Mucosa of descending colon (tissue), 3 donors: ENCODE measurements at places on chromosomes 1 and 21. TPM values are rescaled to one million over a fixed set of nuclear protein-coding genes. Genes with fewer than 3 reads are reported as not detected.

DNA sequence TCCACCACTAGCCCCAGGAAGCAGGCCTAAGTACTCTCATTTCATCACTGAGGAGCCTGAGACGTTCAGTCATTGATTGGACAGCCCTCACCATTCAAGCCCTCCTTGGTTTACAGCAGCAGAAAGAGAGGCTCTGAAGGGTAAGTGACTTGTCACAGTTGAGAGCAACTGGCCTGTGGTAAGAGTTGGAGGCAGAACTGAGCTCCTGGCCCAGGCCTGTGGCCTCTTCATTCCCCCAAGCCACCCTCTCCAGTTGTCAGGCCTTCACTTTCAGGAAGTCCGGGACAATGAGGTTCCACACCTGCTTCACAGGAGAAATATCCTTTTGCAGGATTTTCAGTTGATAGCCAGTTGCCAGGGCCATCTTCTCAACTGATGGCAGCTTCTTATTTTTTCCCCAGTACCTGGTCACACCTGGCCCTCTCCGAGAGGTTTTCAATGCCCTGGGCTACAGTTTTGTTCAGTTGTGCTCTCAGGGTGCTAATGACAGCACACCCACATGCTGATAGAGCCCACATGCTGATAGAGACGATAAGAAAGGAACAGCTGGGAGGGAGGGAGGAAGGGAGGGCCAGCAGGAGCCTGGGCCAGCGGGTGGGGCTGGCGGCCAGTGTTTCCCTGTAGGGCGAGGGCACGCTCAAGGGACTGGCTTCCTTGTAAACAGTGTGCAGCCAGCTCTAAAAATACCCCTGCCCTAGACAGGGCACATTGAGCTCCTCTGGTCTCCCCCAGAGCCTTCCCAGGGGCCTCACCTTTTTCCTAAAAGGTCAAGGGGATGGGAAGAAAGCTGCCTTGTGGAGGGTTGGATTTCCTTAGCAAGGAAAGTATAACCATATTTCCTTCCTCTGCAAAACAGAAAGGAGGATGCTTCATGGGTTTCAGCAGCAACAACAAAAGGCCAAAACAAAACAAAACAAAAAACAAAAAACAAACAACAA, 112.7 kb upstream of the JUN start:
- DNase-seq = peak; percentile 92

GRCh38 chr1:41925712-41926111, 7.0 kb upstream of the HIVEP3 start:
- no peak for DNase-seq

DNA sequence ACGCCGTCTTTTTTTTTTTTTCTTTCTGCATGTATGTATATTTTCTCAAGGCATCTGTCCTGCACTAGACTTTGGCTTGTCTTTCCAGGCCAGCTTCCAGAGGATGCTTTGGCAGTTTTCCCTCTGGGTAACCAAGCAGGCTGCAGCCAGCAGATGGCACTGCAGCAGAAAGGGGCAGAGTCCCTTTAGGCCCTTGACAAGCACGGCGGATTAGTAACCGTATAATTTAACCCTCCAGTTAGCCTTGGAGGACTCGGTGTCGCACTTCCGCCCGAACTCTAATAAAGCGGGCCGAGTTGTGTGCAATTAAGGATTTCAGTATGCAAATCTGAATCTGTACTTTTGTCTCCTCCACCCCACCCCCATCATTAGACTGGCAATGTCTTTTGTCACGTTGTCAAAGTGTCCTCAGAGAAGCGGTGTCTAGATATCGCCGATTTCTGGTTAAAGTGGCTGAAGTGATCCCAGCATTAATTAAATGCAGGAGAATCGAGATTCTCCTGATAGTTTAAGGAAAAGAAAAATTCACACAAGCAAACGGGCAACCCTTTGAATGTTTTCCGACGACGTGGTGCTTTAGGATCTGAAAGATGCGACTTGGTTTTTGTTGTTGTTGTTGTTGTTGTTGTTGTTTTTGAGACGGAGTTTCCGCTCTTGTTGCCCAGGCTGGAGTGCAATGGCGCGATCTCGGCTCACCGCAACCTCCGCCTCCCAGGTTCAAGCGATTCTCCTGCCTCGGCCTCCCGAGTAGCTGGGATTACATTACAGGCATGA, 1.1 kb upstream of the TMEM167B start:
- peak; percentile 89 for DNase-seq

Gene CD101
- total RNA-seq = 4.6 TPM

- DNase-seq = peak; percentile 79
Measured at GRCh38 chr1:24151175-24151533, 8.2 kb upstream of the IL22RA1 start.
